ENCODE measurements at places on chromosomes 1 and 21.
A peak's percentile ranks its signal among the peaks of the same experiment; 100 is the strongest.

DNA sequence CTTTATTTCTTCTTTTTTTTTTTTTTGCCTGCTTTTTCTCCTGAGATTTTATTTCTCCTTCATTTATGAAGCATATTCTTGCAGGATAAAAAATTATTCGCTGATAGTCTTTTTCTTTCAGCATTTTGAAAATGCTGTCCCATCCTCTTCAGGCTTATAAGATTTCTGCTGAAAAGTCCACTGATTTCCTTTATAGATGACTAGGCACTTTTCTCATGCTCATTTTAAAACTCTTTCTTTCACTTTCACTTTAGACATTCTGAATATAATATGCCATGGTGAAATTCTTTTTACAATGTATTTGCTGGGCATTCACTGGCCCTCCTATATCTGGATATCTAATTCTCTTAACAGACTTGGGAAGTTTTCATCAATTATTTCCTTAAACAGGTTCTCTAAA lies 25.5 kb upstream of the GTF2B start:
- H3K4me1 ChIP-seq: no peaks in the 10 kb centered on the region
- no peaks in the 10 kb centered on the region for H3K27me3 ChIP-seq
- no peaks in the 10 kb centered on the region for H3K36me3 ChIP-seq
- no peak overlapping the region for H3K27ac ChIP-seq
- H3K4me3 ChIP-seq: no peak overlapping the region

DNA sequence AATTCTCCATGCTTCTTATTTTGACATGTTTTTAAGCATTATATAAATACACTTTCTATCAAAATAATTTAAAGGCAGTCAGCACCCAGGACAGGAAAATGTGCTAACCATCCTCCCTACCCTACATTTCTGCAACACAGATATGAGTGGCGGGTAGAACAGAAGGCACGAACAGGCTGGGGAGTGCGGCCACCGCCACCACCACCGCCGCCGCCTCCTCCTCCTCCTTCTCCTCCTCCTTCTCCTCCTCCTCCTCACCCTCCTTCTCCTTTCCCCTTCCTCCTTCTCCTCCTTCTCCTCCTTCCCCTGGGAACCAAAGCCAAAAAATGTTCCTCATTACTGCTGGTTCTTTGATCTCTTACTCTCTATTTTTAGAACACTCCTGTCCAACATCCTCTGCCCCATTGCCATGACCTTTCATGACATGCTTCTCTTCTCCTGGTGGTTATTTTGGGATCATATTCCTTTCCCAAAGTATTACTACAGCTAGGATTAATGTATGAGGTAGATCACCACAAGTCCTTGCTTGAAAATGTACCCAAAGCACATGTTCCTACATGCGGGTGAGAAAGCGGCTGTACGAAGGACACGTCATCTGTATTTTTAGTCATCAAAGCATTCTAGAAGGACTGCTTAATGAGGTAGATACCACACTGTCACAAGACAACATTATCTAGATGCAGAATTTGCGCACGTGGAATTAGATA lies 24.5 kb upstream of the CCN1 start:
- H3K27ac ChIP-seq: peak overlapping the region; percentile 68
- H3K4me3 ChIP-seq: no peak overlapping the region
- no peak for DNase-seq
- H3K27me3 ChIP-seq: no peaks in the 10 kb centered on the region
- peaks cover 49% of the 10 kb centered on the region for H3K4me1 ChIP-seq

DNA sequence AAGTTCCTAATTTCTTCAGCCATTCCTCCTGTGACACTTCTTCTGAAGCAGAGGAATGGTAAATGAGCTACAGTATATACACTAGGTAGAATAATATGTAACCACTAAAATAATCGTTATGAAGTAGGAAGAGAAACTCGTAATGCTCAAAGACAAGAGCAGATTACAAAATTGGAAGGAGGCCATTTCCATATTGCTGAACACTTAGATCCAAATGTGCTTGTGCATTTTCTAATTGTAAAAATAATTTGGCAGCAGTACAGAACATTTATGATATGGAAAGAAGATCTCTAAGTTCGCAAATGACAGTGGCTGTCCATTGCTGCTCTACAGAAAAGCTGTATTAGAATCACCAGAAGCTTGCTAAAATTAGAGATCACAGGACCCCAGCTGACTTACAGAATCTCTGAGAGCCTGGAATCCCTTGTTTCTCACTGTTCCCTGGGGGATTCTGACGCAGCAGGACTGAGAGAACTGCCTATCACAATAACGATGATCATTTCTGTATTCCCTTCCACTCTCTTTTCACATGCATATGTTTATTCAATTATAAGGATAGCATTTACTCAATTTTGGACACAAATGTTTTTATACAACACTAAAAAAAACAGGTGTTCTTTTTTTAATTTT lies 242.1 kb downstream of the OMA1 start:
- H3K36me3 ChIP-seq: no peaks in the 10 kb centered on the region
- no peaks in the 10 kb centered on the region for H3K27me3 ChIP-seq
- no peaks in the 10 kb centered on the region for H3K4me1 ChIP-seq
- no peak overlapping the region for H3K4me3 ChIP-seq
- H3K27ac ChIP-seq: no peak overlapping the region
- DNase-seq: no peak

GRCh38 chr1:94986783-94987182 lies 59.9 kb upstream of the CNN3 start:
- H3K4me1 ChIP-seq: peaks cover 4% of the 10 kb centered on the region
- no peak for DNase-seq
- no peak overlapping the region for H3K4me3 ChIP-seq
- no peaks in the 10 kb centered on the region for H3K27me3 ChIP-seq

- H3K4me1 ChIP-seq: peaks cover 11% of the 10 kb centered on the region
- DNase-seq: no peak
- no peak overlapping the region for H3K27ac ChIP-seq
- H3K4me3 ChIP-seq: no peak overlapping the region
- no peaks in the 10 kb centered on the region for H3K36me3 ChIP-seq
These were observed 13.2 kb upstream of the MSTO1 start for GRCh38 chr1:155596864-155597263.

- H3K4me3 ChIP-seq: no peak overlapping the region
- DNase-seq: no peak
- no peaks in the 10 kb centered on the region for H3K27me3 ChIP-seq
These were observed 13.3 kb downstream of the FCRL1 start for GRCh38 chr1:157806431-157807149.

GRCh38 chr1:161073474-161074121 lies 3.9 kb upstream of the ARHGAP30 start:
- H3K4me1 ChIP-seq: no peaks in the 10 kb centered on the region
- H3K27me3 ChIP-seq: no peaks in the 10 kb centered on the region
- no peak for DNase-seq

- H3K4me1 ChIP-seq: no peaks in the 10 kb centered on the region
- no peak for DNase-seq
- H3K4me3 ChIP-seq: no peak overlapping the region
These were observed 154.9 kb downstream of the ST6GALNAC3 start for GRCh38 chr1:76229279-76230005.

DNA sequence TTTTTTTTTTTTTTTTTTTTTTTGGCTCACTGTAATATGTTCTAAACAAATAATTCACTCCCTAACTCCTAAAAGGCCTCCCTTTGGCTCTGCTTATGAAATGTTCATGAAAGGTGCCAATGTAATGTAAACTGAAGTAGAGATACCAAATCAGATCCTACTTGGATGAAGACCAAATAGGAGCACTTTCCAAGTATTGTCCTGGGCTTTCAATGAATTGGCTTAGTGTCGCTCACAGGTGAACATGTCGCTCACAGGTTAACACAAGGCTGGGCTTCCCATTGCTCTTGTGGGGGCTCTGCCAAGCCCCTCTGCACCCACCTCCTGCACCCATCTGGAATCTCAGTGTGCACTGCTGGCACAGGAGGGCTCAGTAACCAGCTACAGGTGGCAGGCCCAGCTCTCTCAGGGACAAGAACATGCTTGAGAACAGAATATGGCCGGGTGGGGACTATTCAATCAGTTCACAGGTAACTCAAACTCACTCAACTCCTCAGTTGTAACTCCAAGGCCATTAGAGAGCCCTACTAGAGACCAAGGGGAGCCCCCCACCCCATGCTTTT lies 10.6 kb upstream of the CD58 start:
- DNase-seq: no peak
- H3K27ac ChIP-seq: no peak overlapping the region
- H3K36me3 ChIP-seq: no peaks in the 10 kb centered on the region
- no peak overlapping the region for H3K4me3 ChIP-seq
- H3K27me3 ChIP-seq: no peaks in the 10 kb centered on the region

- H3K27me3 ChIP-seq: no peaks in the 10 kb centered on the region
- H3K27ac ChIP-seq: no peak overlapping the region
- H3K4me3 ChIP-seq: no peak overlapping the region
- no peaks in the 10 kb centered on the region for H3K4me1 ChIP-seq
- no peak for DNase-seq
- H3K36me3 ChIP-seq: no peaks in the 10 kb centered on the region
These were observed 230.3 kb downstream of the DISC1 start for GRCh38 chr1:231856894-231857293.

- H3K36me3 ChIP-seq: no peaks in the 10 kb centered on the region
- H3K27me3 ChIP-seq: no peaks in the 10 kb centered on the region
- H3K4me1 ChIP-seq: no peaks in the 10 kb centered on the region
These were observed 277.0 kb upstream of the BRINP3 start for GRCh38 chr1:190754666-190755065.

GRCh38 chr1:231643071-231643934 lies 16.7 kb downstream of the DISC1 start:
- DNase-seq: no peak
- H3K27me3 ChIP-seq: no peaks in the 10 kb centered on the region
- H3K36me3 ChIP-seq: no peaks in the 10 kb centered on the region
- H3K4me3 ChIP-seq: no peak overlapping the region
- H3K4me1 ChIP-seq: peaks cover 6% of the 10 kb centered on the region

- peak overlapping the region; percentile 83 for H3K27ac ChIP-seq
- peaks cover 4% of the 10 kb centered on the region for H3K36me3 ChIP-seq
- H3K4me1 ChIP-seq: no peaks in the 10 kb centered on the region
- H3K27me3 ChIP-seq: no peaks in the 10 kb centered on the region
- no peak for DNase-seq
These were observed 81.5 kb upstream of the LBR start for GRCh38 chr1:225509376-225509707.

GRCh38 chr1:10674700-10675609 lies 121.5 kb downstream of the CASZ1 start:
- peak overlapping the region; percentile 96 for H3K27ac ChIP-seq
- peaks cover 99% of the 10 kb centered on the region for H3K4me1 ChIP-seq
- DNase-seq: no peak
- H3K36me3 ChIP-seq: no peaks in the 10 kb centered on the region
- H3K4me3 ChIP-seq: no peak overlapping the region

DNA sequence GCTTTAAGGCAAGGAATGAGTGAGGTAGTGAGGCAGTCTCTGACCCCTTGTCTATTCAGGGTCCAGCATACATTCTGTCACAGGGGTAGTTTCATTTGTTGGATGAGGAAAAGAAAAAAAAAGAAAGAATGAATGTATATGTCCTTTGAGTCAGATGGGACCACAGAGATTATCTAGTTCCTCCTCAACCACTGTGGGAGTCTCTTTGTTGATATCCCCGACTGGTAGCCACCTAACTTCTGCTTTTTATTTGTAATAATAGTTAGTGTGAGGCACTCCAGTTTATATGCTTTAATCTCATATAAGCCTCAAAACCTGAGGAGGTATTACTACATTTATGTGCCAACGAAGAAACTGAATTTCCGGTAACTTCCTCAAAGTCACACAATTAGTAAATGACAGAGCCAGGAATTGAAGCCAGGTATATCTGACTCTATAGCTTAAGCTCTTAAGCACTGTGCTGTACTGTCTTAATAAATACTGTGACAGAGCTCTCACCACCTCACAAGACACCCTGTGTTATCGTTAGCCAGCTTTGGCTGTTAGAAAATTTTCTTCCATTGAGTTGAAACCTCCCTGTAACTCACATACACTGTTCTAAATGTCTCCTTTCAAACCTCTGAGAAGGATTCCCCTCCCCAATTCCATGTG lies 82.2 kb downstream of the MDM4 start:
- H3K4me3 ChIP-seq: no peak overlapping the region
- DNase-seq: no peak
- no peaks in the 10 kb centered on the region for H3K4me1 ChIP-seq
- H3K27me3 ChIP-seq: no peaks in the 10 kb centered on the region

DNA sequence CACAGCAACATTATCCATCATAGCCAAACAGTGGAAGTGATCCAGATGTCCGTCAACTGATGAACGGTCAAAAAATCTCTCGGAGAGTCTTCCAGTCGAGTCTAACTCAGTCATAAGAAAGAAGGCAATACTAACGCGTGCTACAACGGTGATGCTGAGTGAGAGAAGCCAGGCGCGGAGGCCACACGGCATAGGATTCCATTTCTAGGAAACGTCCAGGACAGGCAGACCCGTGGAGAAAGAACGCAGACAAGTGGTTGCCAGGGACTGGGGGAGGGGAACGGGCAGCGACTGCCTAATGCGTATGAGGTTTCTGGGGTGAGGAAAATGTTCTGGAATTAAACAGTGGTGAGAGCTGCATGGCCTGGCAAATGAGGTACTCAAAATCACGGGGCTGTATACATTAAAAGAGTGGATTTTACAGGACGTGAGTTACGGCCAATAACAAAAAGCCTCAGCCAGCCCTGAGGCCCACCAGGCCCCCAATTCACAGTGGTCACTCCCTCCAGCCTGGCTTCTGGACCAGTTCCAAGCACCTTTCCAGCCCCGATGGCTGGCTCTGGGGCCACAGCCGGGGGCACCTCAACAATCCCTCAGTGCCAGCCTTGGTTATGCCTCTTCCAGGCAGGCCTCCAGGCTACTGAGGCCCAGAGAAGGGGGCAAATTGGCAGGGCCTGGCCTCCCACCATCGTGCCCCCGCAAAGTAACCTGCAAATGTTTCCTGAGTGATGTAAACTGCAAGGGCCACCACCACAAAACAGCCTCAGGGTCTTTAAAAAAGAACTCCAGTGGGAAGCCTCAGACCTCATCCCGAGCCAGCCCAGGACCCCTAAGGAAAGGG lies 3.4 kb downstream of the WNT9A start:
- no peaks in the 10 kb centered on the region for H3K27me3 ChIP-seq
- peaks cover 7% of the 10 kb centered on the region for H3K4me1 ChIP-seq
- H3K36me3 ChIP-seq: no peaks in the 10 kb centered on the region
- H3K4me3 ChIP-seq: peak overlapping the region; percentile 39
- peak; percentile 96 for DNase-seq
- peak overlapping the region; percentile 97 for H3K27ac ChIP-seq

- no peak for DNase-seq
- no peaks in the 10 kb centered on the region for H3K4me1 ChIP-seq
- peaks cover 4% of the 10 kb centered on the region for H3K27me3 ChIP-seq
- no peaks in the 10 kb centered on the region for H3K36me3 ChIP-seq
- no peak overlapping the region for H3K4me3 ChIP-seq
These were observed 273.8 kb downstream of the MATN1 start for GRCh38 chr1:30449428-30450147.

- H3K27me3 ChIP-seq: peaks cover 9% of the 10 kb centered on the region
- H3K27ac ChIP-seq: no peak overlapping the region
- H3K4me3 ChIP-seq: no peak overlapping the region
- H3K36me3 ChIP-seq: no peaks in the 10 kb centered on the region
These were observed 43.1 kb upstream of the IGSF21 start for GRCh38 chr1:18064534-18064933.

- no peak overlapping the region for H3K27ac ChIP-seq
- DNase-seq: no peak
- no peaks in the 10 kb centered on the region for H3K36me3 ChIP-seq
- no peaks in the 10 kb centered on the region for H3K4me1 ChIP-seq
- H3K27me3 ChIP-seq: no peaks in the 10 kb centered on the region
- no peak overlapping the region for H3K4me3 ChIP-seq
These were observed 37.2 kb downstream of the RIMS3 start for GRCh38 chr1:40627987-40628902.

Measured in sigmoid colon (tissue), 7 donors.